Activated naive CD4-positive, alpha-beta T cell treated with anti-CD3 and anti-CD28 coated beads for 36 hours (primary cell): ENCODE measurements at places on chromosomes 7 and 10.
A peak's percentile ranks its signal among the peaks of the same experiment; 100 is the strongest.

- peak; percentile 6 for DNase-seq
These were observed 414.8 kb upstream of the MKI67 start for GRCh38 chr10:128540781-128541761.

- no peak for DNase-seq
These were observed 14.5 kb downstream of the PARD3 start for GRCh38 chr10:34800624-34801023.

- DNase-seq, result no peak
These were observed 467.2 kb downstream of the TCERG1L start for GRCh38 chr10:130844310-130844709.

DNA sequence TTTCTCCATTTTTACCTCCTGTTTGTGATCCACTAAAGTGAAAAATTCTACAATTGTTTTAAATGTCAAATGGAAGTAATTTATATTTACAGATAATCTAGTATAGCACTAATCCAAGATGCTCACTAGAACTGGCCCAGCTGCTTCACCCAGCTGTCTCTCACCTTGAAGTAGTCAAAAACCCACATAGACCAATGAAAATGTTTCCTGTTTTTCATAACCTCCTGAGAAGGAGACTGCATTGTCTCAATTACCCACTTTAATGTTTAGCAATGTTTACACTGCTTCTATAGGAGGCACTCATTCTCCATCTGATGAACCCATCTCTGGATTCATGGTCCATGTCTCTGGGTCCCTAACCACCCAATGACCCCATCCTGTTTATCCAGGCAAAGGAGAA is 56.1 kb upstream of the ADO start:
- no peak for DNase-seq

DNA sequence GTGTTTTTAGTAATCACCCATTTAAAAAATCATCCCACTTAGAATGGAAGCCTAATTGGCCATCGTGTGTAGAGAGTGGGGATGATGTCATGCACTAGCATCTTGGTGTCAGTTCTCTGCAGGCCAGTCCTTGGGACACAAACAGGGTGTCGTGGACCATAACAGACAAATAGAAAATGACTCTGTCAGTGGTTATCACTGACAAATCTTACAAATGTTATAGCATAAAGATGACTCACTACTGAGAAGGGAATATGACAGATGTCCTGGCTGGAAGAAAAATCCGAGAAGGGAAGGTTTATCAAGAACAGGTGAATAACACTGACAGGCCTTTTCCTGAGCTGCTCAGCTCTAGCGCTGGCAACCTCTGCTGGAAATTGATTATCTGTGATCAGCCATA is 10.6 kb downstream of the CABCOCO1 start:
- no peak for DNase-seq

GRCh38 chr10:58269782-58270290 is 874 bp downstream of the CISD1 start:
- DNase-seq, result no peak
